ENCODE measurements at places on chromosomes 6 and 20.
A peak's percentile ranks its signal among the peaks of the same experiment; 100 is the strongest.

- no peak for DNase-seq
These were observed 1.5 kb downstream of the ANKS1A start for GRCh38 chr6:34890533-34890925.

DNA sequence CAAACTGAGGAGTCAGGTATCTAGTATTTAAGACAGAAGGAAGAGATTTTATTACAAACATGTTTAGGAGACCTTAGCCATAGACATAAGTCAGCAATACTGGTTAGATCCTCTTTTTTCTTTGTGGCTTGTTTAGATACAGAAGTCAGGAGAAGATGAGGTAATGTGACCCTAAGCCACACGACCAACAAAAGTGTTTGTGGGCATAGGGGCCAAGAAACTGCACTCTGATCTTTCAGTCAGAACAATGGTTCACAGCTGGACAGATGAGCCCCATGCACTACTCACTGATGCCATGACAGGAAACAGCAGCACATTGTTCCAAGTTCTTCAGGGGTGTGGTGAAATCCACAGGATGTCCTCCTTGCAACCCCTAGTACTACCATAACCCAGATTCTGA lies 238.5 kb upstream of the RAB32 start:
- no peak for DNase-seq

GRCh38 chr6:108850669-108851465 lies 2.6 kb downstream of the ARMC2 start:
- DNase-seq = no peak

DNA sequence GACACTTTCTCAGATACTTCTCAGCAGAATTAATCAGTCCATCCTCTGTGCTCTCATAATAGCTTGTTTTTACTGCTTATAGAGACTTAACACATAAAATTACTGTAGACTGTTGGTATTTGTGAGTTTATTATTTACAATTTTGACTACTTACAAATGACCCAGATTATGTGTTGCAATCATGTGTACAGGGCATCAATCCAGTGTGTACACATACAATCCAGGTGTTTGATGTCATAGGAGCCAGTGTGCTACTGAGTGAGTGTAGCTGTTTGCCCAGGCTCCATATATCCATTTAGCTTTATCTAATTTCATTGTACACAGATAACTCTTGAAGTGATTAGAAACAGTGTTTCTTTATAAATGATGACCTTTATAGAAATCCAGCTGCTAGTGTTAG lies 31.3 kb downstream of the TRMT11 start:
- no peak for DNase-seq

GRCh38 chr6:36131511-36132245 lies 1.4 kb downstream of the MAPK13 start:
- DNase-seq = peak; percentile 13

- no peak for DNase-seq
These were observed 36.4 kb upstream of the FKBP1A start for GRCh38 chr20:1429143-1429728.

GRCh38 chr20:37745553-37745952 lies 51.7 kb downstream of the CTNNBL1 start:
- DNase-seq = no peak

- no peak for DNase-seq
These were observed 671 bp downstream of the E2F1 start for GRCh38 chr20:33685328-33686099.

DNA sequence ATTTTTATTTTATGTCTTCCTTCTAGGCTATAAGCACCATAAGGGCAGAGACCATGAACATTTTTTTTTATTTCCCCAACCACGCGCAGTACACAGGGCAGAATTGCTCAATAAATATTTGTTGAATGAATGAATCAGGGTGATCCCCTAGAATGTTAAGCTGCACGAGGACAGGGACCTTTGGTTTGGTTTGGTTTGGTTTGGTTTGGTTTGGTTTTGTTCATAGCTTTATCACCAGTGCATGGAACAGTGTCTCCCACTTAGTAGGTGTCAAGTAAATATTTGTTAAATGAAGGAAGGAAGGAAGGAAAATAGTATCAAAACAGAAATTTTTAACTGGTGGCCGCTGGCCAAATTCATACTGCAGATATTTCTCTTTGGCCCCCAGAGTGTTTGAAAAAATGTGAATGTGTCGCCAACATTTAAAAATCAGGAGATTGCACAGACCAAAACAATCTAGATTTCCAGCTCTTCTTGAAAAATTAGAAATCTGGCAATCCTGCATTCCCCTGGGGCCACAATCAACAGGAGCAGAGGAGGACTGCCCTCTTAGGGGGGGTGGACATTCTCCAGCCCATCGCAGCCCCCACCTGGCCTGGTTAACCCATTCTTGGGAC lies 205.3 kb downstream of the EYA2 start:
- DNase-seq = no peak

GRCh38 chr6:81694207-81694606 lies 58.3 kb downstream of the TENT5A start:
- DNase-seq = no peak

DNA sequence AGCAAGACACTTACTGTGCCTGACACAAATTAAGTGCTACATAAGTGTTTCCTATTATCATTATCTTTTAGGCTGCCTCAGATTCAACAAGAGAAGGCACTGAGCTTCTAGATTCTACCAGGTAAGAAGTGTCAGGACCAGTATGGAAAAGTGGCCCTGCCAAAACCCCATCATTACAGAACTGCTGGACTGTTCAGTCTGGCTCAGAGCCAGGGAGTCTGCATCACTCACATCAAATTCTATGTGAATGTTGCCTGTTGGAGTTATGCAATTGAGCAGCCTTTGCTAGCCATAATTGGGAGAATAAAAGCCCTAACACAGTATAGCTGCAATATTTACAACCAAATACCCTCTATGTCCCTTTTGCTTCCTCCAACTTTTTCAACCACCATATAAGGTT lies 70.9 kb downstream of the ATG5 start:
- no peak for DNase-seq

GRCh38 chr6:104046426-104046825 lies 813.3 kb downstream of the HACE1 start:
- no peak for DNase-seq

- DNase-seq = no peak
These were observed 67.7 kb upstream of the SPTLC3 start for GRCh38 chr20:12941025-12941424.

- DNase-seq = no peak
These were observed 100.2 kb downstream of the PERP start for GRCh38 chr6:138007014-138007472.

DNA sequence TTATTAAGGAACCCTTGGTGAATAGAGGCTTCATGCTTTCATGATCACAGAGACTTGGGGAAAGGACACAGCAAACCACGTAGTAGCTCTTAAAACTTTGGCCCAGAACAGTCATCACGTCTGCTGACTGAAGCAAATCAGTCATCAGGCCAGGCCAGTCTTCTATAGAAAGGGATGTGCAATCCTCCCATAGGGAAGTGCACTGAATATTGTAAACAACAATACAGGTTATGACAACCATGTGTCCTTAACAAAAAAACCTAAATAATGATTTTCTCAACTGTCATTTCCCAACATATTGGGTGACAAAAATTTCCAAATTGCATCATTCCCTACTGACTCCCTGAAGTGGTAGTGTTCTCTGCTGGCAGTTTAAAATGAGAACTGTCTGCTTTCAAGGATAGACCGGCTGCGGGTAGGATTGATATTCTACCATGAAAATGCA lies 388.2 kb upstream of the CITED2 start:
- no peak for DNase-seq

DNA sequence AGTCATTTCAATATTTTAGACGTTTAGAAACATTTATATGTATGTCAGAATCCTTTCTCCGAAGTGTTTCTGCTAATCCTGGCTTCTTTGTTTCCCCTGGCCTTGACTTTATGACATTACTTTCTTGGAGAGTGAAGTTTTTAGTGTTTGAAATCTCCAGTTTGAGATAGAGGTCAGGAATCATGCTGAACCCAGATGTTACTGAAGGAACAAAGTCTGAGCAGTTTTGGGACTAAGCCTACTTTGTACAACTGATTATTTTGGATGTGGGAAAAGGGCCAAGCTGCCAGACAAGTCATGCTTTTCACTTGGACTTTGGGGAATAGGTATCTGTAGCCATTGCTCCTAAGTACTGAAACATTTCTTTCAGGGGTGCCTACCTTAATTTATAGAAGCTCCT lies 2.3 kb downstream of the RNF144B start:
- DNase-seq = peak; percentile 28

- DNase-seq = no peak
These were observed 112.6 kb downstream of the TMEM170B start for GRCh38 chr6:11650025-11650696.

DNA sequence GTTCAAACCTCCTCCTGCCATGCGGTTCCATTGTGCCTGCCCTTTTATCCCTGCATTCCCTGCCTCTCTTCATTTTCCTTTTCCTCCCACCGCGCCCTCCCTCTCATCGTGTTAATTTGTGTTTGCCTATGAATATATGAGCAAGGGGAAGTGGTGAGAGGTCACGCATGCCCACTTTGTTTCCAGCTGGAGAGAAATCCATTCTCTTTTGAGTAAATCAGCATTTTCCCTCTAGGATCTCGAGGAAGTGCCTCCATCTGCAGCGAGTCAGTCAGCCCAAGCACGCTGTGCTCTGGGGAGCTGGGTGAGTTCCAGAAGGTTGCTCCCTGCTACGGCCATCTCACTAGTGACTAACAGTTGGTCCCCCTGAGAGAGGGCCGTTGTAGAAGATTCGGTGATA lies 42.9 kb downstream of the CDH26 start:
- DNase-seq = no peak

DNA sequence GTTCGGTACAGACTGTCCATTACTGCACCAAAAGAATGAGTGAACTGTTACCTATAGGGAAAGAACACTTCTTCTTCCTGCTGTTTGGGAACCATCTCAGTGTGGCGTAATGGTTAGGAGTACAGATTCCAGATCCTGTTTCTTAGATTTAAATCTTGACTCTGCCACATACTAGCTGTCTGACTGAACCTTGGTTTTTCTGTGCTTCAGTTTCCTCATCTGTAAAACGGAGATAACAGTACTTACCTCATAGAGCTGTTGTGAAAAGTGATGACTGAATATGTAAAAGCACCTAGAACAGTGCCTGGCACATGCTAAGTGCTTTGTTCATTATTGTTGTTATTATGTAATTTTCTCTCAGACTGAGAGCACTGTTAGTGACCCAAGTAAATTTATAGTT lies 39.8 kb downstream of the STX11 start:
- DNase-seq = no peak

DNA sequence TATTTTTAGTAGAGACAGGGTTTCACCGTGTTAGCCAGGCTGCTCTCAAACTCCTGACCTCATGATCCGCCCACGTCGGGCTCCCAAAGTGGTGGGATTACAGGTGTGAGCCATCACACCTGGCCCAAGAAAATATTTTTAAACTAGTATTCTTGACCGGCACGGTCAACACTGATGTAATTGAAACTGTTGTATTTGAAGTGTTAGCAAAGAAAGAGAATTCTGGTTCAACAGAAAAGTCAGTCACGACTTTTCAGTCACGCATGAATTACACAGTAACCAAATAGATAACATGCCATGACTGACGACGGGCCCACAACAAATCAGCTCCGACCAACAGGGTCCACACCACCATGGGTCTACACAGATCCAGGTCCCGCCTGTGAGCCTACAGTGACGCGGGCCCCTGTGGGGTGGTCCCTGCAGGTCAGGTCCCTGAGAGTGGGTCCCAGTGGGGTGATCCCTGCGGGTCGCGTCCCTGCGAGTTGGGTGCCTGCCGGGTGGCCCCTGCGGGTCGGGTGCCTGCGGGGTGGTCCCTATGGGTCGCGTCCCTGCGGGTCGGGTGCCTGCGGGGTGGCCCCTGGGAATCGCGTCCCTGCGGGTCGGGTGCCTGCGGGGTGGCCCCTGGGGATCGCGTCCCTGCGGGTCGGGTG lies 1.0 kb downstream of the GMEB2 start:
- DNase-seq = no peak

DNA sequence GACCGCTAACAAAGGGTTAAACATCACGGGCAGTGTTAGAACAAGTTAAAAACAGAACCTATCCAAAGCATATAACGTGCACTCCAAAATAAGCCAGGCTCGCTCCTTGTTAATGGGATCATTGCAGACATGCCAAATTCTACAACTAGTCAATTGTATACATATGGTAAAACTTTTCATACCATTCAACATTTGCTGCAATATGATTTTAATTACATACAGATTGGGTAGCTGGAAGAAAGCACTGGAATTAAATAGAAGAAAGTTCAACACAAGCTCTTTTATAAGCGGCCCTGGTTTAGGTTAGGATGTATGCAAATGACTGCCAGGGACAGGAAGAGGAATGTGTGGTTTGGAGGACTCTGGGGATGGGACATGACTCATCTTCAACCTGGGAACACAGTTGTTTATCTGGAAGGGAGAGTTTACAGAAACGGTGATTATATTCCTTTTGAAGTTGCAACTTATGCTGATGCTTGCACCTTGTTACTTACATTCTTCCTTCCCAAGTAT lies 62.5 kb upstream of the TIAM2 start:
- peak; percentile 62 for DNase-seq

- peak; percentile 3 for DNase-seq
These were observed 38.3 kb downstream of the FAM120B start for GRCh38 chr6:170344631-170345576.

DNA sequence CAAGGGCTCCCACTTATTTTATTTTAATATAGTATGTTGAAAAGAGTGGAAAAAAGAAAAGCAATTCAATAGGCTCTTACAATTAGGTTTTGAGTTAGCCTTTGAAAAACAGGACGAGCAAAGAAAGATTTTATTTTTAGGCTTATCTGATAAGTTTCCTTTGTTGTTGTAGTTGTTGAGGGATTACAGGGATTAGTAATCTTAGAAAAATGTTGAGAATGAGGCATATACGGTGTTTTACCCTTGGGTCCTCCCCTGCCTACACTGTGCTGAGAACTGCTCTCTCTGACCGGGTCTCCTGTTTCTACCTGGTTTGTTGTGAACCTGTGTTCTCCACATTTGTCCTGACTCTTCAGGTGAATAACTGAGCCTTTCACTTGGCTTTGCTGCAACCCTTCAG lies 16.7 kb downstream of the TRAPPC3L start:
- DNase-seq = no peak

GRCh38 chr6:107652526-107653182 lies 162.7 kb downstream of the SOBP start:
- no peak for DNase-seq

DNA sequence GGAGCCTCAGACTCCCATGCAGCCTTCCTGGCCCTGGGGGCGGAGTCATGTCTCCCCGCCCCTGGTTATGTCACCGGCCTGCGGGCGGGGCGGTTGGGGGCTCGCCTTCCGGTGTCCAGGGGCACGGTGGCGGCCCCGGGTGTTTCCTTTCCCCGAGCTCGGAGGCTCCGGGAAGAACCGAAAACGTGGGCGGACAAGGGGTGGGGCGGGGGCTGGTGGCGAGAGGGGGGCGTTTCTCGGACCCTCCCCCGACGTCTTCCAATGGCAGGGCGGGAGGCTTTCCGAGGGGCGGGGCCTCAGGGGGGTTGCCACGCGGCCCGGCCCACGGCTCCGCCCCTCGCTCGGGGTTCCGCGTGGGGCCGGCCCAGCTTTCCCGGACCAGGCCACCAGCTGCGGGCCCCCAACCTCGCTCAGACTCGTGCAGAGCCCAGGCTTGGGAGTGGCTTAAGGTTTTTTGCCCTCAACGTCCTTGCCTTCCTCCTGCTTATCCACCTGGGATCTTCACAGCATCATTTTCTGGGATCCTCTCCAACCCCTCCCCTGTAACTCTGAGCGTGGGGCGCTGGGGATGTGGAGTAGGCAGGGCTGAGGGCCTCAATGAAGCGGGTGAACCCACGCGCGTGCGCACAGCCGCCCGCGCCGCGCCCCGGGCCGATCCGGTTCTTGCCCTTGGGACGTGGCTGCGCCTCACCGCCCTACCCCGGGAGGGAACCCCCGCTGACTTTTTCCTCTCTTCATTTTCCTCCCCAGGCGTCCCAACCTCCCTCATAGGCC lies 2.1 kb upstream of the NRN1 start:
- DNase-seq = no peak

GRCh38 chr6:121438869-121439268 lies 3.4 kb downstream of the GJA1 start:
- DNase-seq = no peak
